Stimulated activated naive B cell treated with anti-CD40 and anti-IgM and Interleukin-4, amounts not matched to agents 10 μg/mL and 1 μg/mL and 100 μg/mL, for 72 hours (primary cell): ENCODE measurements at places on chromosomes 2 and 18.

- no peak for DNase-seq
Observed at GRCh38 chr2:120206022-120206581, 17.1 kb downstream of the TMEM185B start.

DNA sequence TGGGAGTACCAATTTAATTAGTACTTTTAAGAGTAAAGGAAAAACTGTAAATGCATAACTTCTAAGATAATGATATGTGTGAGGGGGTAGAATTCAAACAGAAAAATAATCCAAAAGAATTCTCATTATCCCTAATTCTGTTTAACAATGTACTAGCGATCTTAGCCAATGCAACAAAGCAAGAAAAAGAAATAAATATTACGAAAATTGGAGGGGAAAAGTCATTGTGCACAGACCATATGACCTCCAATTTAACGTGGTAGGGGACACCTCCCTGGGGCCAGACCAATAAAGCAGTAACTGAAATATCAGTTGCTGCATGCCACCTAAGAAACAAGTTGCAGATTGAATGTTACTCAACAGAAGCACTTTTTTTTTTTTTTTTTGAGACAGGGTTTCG lies 25.9 kb upstream of the PEX13 start:
- DNase-seq = no peak

DNA sequence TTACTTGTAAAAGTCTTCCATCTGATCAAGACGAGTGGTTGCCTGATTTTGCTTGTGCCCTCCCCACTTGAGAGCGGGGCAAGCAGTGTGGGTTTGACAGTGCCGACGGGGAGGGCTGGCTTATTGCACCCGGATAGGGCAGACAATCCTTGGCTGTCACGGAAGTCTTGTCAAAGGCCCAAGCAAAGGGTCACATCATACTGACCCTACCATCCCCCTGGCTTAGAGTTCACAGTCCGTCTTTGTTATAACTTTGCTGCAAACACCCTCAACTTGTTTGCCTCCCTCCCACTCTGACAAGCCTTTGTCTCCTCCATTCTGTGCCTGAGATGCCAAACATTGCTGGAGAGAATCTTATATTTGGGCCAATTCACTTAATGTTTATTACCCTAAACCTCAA lies 165.9 kb upstream of the MSH6 start:
- DNase-seq = no peak

DNA sequence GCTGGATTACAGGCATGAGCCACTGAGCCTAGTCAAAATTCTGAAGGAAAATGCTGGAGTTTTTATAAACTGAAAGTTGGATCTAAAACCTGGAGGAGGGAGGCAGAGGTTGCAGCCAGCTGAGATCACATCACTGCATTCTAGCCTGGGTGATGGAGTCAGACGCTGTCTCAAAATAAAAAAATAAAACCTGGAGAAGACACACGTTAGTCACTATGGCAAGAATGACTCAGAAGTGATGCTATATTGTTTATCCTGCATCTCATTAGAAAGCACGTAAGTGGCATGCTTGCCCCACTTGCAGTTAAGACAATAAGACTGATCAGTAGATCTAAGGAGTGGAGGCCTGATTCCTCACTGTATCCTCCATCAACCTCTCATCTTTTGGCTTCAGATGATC lies 106.6 kb upstream of the STON1 start:
- no peak for DNase-seq

GRCh38 chr18:50372743-50373142 lies 2.1 kb upstream of the SKA1 start:
- DNase-seq = no peak

- DNase-seq = no peak
Observed at GRCh38 chr2:8018956-8019355, 662.9 kb upstream of the ID2 start.

DNA sequence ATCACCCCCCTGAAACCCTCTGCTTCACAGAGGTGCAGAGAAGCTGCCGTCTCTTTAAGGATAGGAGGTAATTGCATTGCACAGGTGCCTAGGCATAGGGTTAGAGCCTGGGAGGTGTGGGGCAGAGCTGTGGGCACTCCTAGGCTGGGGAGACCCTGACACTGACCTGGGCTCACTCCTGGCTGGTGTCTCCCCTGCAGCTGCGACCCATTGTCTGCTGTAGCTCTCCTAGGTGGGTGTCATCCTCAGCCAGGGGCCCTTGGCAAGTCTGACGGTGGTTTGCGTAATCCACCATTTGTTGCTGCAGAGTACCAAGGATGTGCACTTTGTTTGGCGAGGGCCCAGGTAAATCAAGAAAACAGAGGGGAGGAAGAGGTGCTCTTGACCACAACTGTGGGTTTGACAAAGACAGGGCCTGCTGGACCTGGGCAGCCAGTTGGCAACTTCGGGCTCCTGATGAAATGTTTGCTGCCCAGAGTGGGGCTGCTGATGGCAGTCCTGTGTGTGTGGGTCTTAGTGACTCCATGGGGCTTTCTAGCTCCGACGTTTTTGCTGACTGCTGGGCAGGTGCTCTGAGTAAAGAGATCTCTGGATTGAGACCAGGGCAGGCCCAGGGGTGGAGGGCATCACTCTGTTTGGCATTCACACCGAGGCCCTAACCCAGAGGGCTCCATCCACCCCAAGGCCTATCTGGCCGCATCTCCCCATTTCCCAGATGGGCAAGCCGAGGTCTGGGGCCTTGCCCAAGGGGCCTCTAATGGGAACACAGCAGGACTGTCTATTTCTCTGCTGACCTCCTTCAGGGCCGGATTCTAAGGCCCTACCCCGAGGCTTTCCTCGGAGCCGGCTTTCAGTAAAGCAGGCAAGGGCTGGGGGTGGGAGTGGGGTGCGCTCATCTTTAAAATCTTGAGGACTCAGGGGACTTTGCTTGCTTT lies 67.7 kb downstream of the EDAR start:
- no peak for DNase-seq

DNA sequence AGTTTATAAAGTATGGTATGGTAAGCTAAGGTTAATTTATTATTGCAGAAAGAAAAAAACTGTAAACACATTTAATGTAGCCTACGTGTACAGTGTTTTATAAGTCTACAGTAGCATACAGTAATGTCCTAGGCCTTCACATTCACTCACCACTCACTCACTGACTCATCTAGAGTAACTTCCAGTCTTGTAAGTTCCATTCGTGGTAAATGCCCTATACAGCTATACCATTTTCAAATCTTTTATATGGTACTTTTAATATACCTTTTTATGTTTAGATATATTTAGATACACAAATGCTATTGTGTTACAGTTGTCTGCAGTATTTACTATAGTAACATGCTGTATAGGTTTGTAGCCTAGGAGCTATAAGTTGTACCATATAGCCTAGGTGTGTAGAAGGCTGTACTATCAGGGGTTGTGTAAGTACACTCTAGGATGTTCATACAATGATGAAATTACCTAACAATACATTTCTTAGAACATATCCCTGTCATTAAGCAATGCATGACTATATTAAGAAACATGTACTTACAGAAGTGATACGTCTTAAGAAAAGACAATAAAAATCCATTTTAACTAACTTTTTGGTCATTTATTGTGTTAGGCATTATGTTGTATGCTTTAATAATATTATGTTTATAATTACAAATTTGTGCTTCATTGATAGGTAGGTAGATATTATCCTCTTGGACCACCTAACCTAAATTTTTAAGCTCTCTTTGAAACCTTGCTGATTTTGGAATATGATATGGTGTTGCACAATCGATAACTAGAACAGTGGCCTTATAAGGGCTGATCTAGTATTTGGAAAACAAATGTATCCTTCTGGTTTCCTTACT lies 51.9 kb downstream of the VRK2 start:
- DNase-seq = no peak

- DNase-seq = no peak
Observed at GRCh38 chr2:101569886-101570520, 95.1 kb upstream of the RFX8 start.

DNA sequence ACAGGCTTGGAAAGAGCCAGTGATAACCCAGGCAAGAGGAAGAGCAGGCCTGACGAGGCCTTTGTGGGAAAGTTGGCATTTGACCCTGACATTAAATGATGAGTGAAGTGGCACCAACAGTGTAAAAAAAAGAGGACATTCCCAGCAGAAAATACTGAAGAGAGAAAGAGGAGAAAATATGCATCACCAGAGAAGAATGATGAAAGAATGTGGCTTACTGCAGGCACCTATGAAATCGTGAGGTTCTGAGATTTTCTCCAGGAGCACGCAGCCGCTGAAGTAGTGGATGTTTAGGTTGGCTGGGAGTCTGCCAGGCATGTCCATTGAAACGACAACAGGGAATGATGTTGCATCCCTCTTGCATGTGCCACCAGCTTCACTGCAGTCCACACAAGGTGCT lies 13.8 kb downstream of the EHD3 start:
- no peak for DNase-seq

GRCh38 chr2:208373460-208374089 lies 33.0 kb upstream of the PTH2R start:
- no peak for DNase-seq

DNA sequence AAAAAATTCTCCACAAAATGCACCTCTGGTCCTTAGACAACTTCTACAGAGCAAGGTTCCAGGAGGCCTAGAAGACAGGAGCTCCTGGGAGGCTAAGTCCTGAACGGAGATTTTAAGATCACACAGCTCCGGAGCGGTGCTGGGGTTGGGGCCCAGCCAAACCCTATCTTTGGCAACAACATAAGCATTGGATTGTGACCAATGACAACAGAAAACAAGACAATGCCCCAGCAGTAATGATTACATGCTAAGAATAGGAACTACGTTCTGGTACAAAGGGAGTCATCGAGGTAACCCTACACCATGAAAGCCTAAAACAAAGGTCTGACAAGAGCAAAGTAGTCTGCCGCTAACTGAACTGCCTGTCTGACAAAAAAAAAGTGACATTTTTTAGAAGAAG lies 171.2 kb downstream of the CMPK2 start:
- DNase-seq = no peak

GRCh38 chr2:167049659-167050058 lies 161.4 kb downstream of the XIRP2 start:
- no peak for DNase-seq

- no peak for DNase-seq
Observed at GRCh38 chr2:205685314-205686055, 3.2 kb downstream of the NRP2 start.

DNA sequence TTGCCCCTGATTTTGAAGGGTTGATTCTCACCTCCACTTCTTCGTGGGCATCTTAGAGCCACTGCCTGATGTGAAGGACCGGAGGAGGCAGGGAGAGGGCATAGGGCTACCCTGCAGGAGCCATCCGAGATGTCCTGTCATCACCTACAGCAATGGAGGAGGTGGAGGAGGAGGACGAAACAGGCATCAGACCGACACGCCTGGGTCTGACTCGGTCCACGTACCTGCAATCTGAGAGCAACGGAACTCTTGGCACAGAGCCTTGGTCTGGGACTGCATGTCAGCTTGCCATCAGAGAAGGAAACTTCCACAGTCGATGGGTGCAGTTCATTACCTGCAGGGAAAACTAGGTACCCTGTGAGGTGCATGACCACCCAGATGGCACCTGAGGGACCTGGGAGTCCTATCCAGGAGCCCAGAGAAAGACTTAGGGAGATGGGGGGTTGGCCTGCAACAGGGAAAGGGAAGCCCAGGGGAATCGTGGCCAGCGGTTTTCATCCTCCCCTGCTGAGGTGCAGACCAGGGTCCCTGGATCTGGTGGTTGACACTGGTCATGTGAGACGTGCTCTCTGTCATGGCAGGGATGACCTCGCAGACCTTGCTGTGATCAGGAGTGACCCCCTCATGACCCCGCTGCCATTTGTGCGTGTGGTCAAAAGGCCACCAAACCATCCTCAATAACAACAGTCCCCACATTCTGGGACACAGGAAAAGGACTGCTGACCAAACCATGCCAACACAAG lies 190.8 kb downstream of the SEPTIN10 start:
- DNase-seq = no peak
